Pancreas (tissue), 10 donors: ENCODE measurements at places on chromosomes 1 and 21. TPM values are rescaled to one million over a fixed set of nuclear protein-coding genes. Genes with fewer than 3 reads are reported as not detected.

The TTC24 gene
- not detected for total RNA-seq

DNA sequence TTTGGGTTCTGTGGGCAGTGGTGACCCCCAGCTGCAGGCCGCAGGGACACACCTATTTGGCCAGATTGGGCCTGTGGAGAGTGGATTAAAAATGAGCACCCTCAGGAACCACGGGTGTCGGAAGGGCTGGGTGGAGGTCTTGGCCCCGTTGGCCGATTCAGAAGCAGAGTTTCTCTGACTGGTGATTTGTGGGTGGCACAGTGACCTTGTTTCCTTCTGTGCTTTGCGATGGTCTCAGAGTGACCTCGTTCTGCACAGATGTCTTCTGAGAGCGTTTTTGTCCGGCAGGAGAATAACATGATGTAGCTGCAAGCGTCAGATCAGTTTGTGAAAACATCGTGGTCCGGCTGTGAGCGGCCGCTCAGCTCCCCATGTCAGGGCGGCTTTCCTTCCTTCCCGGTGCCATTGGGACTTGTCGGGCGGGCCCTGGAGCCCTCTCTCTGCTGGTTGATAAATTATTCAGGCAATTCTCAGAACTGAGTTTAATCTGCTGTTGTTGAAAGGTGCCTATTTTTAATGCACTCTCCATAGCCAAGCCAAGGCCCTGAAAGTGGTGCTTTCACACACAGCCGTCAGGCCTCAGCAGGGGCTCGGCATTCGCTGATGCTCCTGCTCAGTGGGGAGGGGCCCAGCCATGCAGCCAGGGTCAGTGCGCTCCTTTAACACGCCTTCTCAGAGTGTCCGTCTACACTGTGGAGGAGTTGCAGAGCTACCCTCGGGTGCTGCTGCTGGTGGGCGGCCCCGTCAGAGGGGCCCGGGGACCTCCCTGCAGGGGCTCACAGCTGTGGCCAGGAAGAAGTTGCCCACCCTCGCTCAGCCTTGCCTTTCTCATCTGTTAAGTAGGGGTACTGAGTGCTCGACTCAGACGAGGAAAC lies 26.8 kb downstream of the TRPM2 start:
- DNase-seq, result no peak

The EXO1 gene
- 0.84 TPM for total RNA-seq

DNA sequence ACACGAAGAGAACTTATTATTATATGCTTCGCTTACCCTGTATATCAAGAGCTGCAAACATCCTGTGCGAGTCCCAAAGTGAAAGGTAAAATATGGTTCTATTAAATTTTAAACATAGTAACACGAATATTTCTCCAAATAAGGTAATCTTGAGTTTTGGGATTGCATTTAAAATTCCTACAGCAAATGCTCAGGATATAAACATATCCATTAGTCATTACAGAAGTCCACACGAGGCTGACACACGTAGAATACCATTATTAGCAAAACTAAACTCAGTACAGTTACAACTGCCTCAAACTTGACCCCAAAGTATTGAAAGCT lies 282 bp upstream of the LYPLAL1 start:
- DNase-seq, result no peak

The TP73 gene
- 0.51 TPM for total RNA-seq

- DNase-seq, result no peak
Observed at GRCh38 chr1:244302876-244303609, 148.7 kb downstream of the ADSS2 start.

- DNase-seq, result no peak
Observed at GRCh38 chr1:57157818-57158603, 192.2 kb upstream of the C8B start.

The KIF2C gene
- 0.12 TPM for total RNA-seq

- no peak for DNase-seq
Observed at GRCh38 chr1:173489149-173489600, 12.0 kb downstream of the PRDX6 start.

The DIRAS3 gene
- total RNA-seq, result 15.8 TPM

The IL20 gene
- not detected for total RNA-seq

- no peak for DNase-seq
Observed at GRCh38 chr1:28965271-28965870, 51.0 kb downstream of the EPB41 start.

GRCh38 chr1:190098756-190099155 lies 378.9 kb downstream of the BRINP3 start:
- DNase-seq, result no peak

DNA sequence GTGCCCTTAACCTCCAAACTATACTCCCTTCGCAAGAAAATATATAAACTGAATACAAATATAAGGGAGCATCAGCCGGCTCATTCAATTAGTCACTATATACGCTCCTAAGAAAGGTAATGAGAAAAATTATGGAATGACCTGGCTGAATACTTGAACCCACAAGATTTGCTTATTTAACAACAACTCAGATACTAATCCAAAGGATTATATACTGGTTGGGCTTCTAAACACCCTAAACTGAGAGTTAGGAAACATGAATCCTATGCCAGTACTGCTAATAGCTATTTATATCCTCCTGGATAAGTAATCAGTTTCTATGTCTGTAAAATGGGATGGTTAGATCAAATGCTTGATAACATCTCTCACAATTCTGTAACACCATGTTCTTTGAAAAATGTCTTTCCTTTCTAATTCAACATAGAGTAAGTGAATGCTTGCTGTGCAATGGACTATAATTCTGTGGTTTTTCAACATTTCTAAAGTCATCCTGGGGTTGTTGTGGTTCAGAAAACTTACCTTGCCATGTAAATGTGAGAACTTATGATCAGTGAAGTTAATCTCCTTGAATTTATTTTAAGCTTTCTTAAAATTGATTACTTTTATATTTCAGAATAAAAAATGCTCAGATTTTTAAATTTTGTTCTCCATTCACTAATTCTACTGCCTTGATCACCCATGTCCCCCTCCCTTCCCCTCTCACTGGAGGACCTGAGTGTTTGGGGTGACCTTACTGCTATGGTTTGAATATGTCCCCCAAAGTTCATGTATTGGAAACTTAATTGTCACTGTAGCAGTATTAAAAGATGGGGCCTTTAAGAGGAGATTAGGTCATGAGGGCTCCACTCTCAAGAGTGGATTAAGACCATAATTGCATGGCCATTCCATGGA lies 14.5 kb downstream of the DUSP10 start:
- no peak for DNase-seq

DNA sequence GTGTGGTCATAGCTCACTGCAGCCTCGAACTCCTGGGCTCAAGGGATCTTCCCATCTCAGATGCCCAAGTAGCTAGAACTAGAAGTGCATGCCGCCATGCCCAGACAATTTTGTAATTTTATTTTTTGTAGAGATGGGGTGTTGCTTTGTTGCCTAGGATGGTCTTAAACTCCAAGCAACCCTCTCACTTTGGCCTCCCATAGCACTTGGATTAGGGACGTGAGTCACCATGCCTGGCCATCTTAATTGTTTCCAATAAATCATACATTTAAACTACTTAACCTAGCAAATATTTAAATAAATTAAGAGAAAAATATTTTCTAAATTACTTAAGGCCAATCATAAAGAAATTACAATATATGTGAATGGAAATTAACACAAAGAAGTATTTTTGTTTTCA lies 35.1 kb upstream of the ADGRL4 start:
- DNase-seq, result no peak

The MFAP2 gene
- total RNA-seq, result 7.3 TPM

DNA sequence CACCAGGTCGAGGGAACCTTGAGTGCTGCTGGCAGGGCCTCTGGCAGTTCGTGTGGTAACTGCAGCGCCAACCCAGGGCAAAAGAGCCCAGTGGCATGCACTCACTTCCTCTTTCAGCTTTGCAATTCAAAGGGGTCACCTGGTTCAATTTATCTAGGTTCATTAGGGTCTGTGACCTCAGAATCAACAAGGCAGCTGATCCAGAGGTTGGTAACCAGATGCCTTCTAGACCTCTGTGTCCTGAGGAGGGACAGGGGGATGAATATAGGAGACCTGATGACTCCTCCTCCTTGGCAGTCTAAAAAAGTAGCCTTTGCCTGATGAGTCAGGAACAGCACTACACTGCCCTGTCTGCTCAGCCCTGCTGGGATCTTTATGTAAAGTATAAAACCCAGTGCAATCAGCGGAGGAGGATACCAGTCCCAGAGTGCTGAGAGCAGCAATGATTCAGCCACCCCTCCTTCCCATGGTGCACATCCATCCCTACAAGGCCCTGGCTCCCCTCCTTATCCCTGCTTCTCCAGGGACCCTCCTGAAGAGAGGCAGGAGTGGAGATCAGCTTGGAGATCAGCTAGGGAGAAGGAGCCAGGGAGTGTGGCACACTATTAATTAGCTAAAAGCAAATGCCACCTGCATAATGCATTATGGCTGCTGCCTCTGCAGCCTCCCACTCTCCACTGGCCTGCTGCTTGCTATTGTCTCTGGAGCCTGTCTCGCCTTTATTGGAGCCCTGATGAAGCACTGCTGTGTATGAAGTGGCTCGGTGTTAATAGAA lies 11.2 kb upstream of the FMOD start:
- DNase-seq, result no peak

- DNase-seq, result peak; percentile 76
Observed at GRCh38 chr21:45972353-45972715, 9.2 kb upstream of the COL6A1 start.

GRCh38 chr1:24544239-24544638 lies 11.6 kb upstream of the NCMAP start:
- DNase-seq, result no peak

The C2CD4D gene
- total RNA-seq, result 0.49 TPM

The RPE65 gene
- not detected for total RNA-seq

- DNase-seq, result no peak
Observed at GRCh38 chr1:40890771-40891170, 28.6 kb upstream of the CITED4 start.

DNA sequence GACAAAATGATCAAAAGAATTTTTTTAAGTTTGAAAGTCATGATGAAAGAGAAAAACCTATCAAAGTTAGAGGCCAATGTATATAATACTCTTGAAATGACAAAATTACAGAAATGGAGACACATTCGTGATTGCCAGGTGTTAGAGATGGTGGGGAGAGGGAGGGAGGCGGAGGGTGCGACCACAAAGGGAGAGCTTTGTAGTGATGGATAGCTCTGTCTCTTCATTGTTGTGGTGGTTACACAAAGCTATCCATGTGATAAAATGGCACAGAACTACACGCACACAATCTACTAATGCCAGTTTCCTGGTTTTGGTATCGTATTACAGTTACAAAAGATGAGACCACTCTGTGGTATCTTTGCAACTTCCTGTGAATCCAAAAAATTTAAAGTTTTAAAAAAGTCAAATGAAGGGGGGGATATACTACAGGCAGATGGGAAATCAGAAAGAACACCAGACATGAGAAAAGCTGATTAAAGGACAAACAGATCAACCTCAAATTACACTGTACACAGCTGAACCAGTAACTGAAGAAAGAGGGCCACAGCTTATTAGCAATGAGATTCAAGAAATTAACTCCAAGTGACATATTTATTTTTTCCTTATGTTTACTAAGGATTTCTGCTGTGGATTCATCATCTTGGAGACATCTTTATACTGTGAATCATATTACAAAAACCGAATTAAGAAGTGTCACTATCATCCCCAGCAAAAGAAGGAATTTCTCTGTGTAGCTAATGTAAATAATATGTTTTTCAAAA lies 199.1 kb downstream of the SLC45A1 start:
- no peak for DNase-seq

DNA sequence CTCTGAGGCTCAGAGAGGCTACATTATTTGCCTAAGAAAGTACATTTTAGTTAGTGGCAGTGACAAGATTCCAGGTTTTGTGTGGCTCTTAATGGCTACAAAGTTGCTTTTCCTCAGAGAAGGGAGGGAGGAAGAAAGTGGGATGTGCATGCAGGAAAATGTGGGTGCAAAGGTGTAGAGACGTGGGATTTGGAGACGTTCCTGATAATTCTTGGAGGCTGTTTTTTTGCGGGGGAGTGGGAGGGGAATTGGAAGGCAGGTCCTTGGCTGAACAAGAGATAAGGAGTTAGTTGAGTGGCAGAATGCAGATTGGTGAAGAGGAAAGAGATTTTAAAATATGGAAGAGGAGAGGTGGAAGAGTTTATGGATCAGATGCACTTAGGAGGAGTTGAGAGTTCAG lies 258.1 kb downstream of the GRIK3 start:
- no peak for DNase-seq

DNA sequence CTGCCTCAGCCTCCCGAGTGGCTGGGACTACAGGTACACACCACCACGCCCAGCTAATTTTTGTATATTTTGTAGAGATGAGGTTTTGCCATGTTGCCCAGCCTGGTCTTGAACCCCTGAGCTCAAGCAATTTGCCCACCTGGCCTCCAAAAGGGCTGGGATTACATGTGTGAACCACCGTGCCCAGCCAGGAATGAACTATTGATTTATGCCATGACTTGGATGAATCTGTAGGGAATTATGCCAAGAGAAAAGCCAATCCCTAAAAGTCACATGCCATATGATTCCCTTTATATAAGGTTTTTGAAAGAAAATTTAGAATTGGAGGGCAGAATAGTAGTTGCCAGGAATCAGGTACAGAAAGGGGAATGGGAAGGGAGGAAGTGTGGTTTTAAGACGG lies 19.1 kb upstream of the SLC45A3 start:
- DNase-seq, result no peak

- DNase-seq, result peak; percentile 14
Observed at GRCh38 chr1:24909388-24909898, 20.6 kb downstream of the RUNX3 start.

The SLC41A1 gene
- total RNA-seq, result 48.7 TPM

The PDIK1L gene
- 5.9 TPM for total RNA-seq
